ENCODE measurements at places on chromosomes 2 and 18. TPM values are rescaled to one million over a fixed set of nuclear protein-coding genes. Genes with fewer than 3 reads are reported as not detected.

Gene TANC1
- 9.5 TPM for total RNA-seq

Gene C18orf54
- total RNA-seq, result 0.28 TPM

Gene ABCA12
- total RNA-seq, result not detected

Gene DAPL1
- 7.3 TPM for total RNA-seq

Gene GKN1
- total RNA-seq, result not detected

Gene ATP5F1A
- total RNA-seq, result 152 TPM

Gene TSPYL6
- total RNA-seq, result 0.06 TPM

GRCh38 chr2:191171708-191172355 is 21.0 kb upstream of the STAT4 start:
- no peak for DNase-seq
- peaks cover 7% of the 10 kb centered on the region for H3K4me1 ChIP-seq
- peak overlapping the region; percentile 58 for H3K27ac ChIP-seq
- no peaks in the 10 kb centered on the region for H3K27me3 ChIP-seq

DNA sequence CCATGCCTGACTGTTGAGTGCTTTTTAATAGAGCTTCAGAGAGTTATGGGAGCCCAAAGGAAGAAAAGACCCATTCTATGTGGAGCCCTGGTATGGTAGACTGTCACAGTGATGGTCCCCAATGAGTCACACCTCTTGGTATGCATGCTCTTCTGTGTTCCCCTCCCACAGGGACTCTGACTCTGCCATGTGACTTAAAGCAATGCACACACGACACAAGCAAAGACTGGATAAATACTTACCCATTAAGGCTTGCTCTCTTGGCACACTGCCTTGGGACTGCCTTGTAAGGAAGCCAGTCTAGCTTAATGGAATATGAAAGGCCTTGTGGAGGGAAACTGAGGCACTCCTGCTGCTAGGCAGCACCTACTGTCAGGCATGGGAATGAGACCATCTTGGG is 16.7 kb upstream of the DTNB start:
- H3K4me3 ChIP-seq, result no peak overlapping the region
- no peaks in the 10 kb centered on the region for H3K36me3 ChIP-seq
- no peak for DNase-seq

DNA sequence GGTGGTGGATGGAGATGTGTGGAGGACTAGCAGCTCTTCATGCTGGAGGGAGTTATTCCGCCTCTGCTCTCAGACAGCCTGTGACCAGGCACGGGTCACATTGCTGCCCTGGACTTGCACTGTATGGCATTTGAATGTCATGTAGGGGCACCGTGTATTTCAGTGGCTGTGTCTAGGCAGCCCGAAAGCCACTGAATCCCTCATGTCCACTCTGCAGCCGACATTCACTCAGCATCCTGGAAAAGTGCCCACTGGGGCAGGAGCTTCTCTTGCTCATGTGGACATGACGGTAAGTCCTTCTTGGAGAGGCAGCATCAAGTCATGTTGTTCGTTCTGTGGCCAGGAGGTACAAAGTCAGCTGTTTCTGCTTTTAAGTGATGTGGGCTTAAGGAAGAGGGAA is 127.9 kb downstream of the SH3RF3 start:
- H3K4me3 ChIP-seq, result no peak overlapping the region
- H3K27ac ChIP-seq, result no peak overlapping the region
- no peaks in the 10 kb centered on the region for H3K36me3 ChIP-seq

- no peak for DNase-seq
- H3K27me3 ChIP-seq, result no peaks in the 10 kb centered on the region
- no peaks in the 10 kb centered on the region for H3K36me3 ChIP-seq
- H3K27ac ChIP-seq, result no peak overlapping the region
- no peaks in the 10 kb centered on the region for H3K4me1 ChIP-seq
Measured at GRCh38 chr18:46377557-46377956, 273.4 kb downstream of the HAUS1 start.

- H3K27me3 ChIP-seq, result no peaks in the 10 kb centered on the region
- peaks cover 69% of the 10 kb centered on the region for H3K4me1 ChIP-seq
- H3K36me3 ChIP-seq, result peaks cover 29% of the 10 kb centered on the region
- DNase-seq, result no peak
Measured at GRCh38 chr2:235048549-235048948, 96.7 kb downstream of the SH3BP4 start.

GRCh38 chr2:47323009-47323821 is 79.7 kb upstream of the MSH2 start:
- peak; percentile 59 for DNase-seq
- H3K4me3 ChIP-seq, result no peak overlapping the region
- H3K27me3 ChIP-seq, result no peaks in the 10 kb centered on the region
- H3K27ac ChIP-seq, result no peak overlapping the region
- no peaks in the 10 kb centered on the region for H3K36me3 ChIP-seq
- H3K4me1 ChIP-seq, result no peaks in the 10 kb centered on the region

DNA sequence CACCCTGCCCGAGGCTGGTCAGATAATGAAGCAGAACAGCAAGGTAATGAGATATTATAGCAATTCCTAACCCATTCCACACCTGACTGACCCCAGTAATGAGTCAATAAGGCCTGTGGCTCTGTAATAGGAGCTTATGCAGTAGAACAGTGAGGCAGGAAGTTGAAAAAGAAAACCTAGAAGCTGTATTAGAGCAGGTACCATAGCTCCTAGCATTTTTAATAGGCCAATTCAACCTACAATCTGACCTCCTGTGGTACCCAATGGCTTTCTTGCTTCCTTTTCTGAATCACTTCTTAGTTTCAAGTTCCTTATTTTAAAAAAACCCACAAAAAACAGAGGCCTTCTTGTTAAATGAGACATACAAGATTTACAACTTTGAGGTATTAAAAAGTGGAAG is 43.6 kb upstream of the MAP2 start:
- H3K4me1 ChIP-seq, result no peaks in the 10 kb centered on the region
- H3K27ac ChIP-seq, result no peak overlapping the region
- DNase-seq, result no peak

DNA sequence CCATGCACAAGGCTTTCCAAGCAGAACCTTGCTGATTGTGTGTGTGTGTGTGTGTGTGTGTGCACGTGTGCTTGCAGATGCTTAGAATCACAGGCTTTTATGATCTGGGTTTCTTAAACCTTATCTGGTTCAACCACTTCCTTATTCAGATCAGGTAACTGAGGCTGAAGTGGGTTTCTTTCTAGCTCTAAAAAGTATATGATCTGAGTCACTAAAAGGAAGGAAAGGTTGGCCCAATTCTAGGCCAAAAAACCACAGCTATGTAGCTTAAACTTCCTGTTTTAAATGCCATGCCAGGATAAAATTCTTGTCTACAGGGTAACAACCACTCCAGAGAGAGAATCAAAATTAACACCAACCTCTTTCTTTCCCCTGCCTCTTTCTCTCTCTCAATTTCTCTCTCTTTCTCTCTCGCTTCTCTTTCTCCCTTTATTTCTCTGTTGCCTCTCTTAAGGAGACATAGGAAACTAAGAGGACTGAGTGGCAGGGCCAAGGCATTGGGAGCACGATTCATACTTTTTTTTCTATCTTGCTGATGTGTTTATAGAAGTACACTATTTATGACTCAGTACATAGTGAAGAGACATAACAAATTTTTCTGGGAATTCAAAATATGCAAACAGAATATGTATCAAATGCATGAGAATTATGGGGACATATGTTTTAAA is 140.3 kb downstream of the TRIB2 start:
- no peak for DNase-seq
- no peaks in the 10 kb centered on the region for H3K27me3 ChIP-seq
- H3K27ac ChIP-seq, result no peak overlapping the region

DNA sequence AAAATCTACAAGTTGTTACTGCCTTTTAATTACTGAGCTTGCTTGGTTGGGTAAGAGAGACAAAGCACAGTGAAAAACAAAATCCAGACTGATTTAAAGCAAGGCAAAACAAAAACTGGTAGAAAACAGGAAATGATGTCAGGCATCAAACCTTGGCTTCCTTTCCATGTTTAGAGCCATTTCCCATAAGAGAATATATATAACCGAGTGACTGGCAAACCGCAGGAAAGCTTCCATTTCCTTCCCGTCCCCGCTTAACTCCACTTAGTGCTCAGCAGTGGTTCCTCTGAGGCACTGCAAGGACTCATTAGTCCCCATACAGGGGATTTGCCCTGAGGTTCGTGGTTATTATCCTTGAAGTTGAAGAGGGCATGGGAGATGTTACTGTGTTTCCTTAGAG is 446.3 kb downstream of the LPIN1 start:
- H3K36me3 ChIP-seq, result no peaks in the 10 kb centered on the region
- no peak for DNase-seq
- no peak overlapping the region for H3K27ac ChIP-seq
- no peaks in the 10 kb centered on the region for H3K4me1 ChIP-seq
- no peaks in the 10 kb centered on the region for H3K27me3 ChIP-seq

DNA sequence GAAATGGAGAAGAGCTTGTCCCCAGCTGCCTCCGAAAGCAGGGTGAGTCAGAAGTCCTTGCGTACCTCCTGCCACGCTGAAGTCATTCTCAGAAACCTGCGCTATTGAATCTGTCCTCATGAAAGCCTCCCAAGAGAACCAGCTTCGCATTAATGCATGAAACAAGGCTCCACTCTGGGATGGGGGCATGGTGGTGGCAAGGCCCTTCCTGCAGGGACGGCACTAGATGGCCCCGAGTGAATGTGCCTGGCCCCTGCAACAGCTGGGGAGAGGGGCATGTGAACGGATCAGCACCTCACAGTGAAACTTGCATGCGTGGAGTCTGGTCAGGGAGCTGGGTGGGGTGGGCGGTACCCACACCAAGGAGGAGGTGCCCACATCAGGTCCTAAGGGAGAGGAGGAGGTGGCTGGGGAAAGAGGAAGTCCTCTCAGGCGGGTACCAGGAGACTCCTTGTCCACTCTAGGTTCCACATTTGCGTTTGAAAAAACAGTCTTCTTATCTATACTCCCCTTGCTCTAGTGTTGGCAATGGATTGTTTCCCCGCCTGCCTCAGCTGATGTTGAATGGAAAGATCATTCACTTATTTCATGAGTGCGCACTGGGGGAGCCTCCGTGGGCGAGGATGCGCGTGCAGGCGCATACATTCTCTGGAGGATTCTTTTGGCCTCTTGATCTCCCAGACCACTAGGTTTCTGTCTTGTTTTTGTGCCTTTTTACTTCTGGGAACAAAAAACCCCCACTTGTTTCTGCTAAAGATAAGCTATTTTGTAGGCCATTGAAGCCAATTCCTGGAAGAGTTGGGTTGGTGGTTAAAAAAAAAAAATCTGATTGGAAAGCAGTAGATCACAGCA is 104.7 kb downstream of the KLHL29 start:
- H3K27me3 ChIP-seq, result no peaks in the 10 kb centered on the region
- H3K4me1 ChIP-seq, result no peaks in the 10 kb centered on the region
- H3K27ac ChIP-seq, result no peak overlapping the region

DNA sequence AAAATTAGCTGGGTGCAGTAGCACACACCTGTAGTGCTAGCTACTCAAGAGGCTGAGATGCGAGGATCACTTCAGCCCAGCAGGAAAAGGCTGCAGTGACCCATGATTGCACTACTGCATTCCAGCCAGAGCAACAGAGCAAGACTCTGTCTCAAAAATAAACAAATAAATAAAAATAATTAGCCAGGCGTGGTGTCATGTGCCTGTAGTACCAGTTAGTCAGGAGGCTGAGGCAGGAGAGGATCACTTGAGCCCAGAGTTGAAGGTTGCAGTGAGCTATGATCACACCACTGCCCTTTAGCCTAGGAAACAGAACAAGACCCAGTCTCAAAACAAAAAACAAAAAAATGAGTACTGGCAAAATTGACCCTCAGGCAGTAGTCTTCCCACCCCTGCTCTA is 61.9 kb upstream of the PPP1CB start:
- no peak overlapping the region for H3K27ac ChIP-seq
- no peak overlapping the region for H3K4me3 ChIP-seq
- H3K36me3 ChIP-seq, result no peaks in the 10 kb centered on the region

DNA sequence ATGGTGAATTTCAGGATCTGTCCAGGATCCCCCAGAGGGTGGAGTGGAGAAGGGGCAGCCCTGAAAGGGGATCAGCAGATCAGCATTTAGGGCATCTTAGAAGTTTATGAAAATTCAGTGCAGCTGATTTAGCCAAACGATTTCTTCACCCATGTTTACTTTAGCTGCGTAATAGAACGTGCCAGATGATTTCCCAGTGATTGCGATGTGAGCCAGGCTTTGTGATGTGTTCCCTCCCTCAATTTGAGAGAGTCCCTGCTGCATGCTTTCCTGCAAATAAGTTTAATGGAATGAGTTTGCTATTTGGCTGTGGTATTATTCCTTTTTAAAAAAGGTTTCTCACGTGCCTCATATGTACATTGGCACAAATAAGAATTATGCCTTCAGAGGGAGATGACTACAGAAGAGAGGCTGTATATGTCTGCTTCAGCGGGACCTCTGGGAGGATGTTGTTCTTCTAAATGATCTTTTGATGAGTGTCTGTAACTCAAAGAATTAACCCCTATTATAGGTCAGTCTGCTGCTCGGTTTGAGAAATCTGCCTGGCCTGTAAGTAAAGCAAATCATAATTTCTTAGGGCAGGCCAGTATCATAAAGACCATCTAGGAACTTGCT is 111.9 kb downstream of the MRO start:
- no peak overlapping the region for H3K27ac ChIP-seq
- no peaks in the 10 kb centered on the region for H3K36me3 ChIP-seq
- no peak overlapping the region for H3K4me3 ChIP-seq
- H3K27me3 ChIP-seq, result no peaks in the 10 kb centered on the region
- no peak for DNase-seq

DNA sequence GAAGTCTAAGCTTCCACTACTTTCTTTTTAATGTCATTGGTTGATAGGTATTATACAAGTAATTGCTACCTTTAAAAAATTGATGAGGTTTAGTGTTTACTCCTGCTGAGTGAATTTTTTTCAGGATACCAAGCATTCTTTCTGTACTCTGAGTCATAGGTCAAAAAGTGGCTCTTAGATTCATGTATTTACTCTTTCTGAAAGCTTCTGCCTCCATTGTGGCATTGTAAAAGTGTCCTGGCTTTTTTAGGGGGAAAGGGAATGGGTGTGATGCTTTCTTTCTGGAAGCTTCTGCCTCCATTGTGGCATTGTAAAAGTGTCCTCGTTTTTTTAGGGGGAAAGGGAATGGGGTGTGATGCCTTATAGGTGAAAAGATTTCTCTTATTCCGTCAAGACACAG is 286.5 kb downstream of the LPIN1 start:
- H3K4me1 ChIP-seq, result no peaks in the 10 kb centered on the region
- H3K36me3 ChIP-seq, result no peaks in the 10 kb centered on the region
- H3K27me3 ChIP-seq, result no peaks in the 10 kb centered on the region
- no peak for DNase-seq

- H3K27me3 ChIP-seq, result no peaks in the 10 kb centered on the region
- H3K36me3 ChIP-seq, result no peaks in the 10 kb centered on the region
- no peak overlapping the region for H3K27ac ChIP-seq
- no peak overlapping the region for H3K4me3 ChIP-seq
Measured at GRCh38 chr2:223437788-223438187, 164.4 kb downstream of the SCG2 start.

DNA sequence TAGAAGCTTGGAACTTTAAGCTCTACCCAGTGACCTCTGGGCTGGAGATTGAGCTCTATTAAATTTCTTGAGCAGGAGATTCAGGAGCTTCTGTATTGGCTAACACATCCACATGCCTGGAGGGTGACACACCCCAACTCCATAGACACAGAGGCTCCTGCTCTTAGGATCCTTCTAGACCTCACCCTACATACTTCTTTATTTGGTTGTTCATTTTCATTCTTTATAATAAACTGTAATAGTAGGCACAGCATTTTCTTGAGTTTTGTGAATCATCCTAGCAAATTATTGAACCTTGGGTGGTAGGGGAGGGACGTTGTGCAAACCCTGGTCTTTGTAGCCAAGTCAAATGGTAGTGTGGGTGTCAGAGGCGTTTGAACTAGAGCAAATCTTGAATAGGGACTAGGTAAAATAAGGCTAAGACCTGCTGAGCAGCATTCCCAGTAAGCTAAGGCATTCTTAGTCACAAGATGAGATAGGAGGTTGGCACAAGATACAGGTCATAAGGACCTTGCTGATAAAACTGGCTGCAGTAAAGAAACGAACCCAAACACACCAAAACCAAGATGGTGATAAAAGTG is 323.8 kb upstream of the GALNT5 start:
- no peak overlapping the region for H3K27ac ChIP-seq
- no peaks in the 10 kb centered on the region for H3K4me1 ChIP-seq
- H3K4me3 ChIP-seq, result no peak overlapping the region
- no peaks in the 10 kb centered on the region for H3K27me3 ChIP-seq
- H3K36me3 ChIP-seq, result no peaks in the 10 kb centered on the region
- no peak for DNase-seq

Measured in pancreas (tissue), 10 donors.